ENCODE measurements at places on chromosomes 16 and 17.

DNA sequence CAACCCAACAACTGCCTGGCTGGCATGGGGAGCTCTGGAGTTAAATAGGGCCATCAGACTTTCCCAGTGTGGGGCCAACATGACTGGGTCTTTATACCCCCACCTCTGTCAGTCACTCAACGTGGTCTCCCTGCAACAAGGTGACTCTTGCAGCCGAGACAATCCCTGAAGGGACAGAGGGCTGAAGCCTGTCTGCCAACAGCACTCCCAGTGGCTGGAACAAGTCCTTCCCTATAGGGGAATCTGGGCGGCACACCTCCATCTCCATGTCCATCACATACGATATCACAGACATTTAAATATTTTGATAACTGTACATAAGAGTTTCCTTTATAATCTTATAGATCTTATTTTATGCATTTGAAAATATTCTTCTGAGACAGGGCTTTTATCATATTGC, 4.8 kb upstream of the MAPT start:
- DNase-seq = no peak

- no peak for DNase-seq
Observed at GRCh38 chr17:30391534-30391933, 12.8 kb downstream of the CPD start.

GRCh38 chr17:19670908-19671307, 22.4 kb downstream of the ALDH3A2 start:
- no peak for DNase-seq

DNA sequence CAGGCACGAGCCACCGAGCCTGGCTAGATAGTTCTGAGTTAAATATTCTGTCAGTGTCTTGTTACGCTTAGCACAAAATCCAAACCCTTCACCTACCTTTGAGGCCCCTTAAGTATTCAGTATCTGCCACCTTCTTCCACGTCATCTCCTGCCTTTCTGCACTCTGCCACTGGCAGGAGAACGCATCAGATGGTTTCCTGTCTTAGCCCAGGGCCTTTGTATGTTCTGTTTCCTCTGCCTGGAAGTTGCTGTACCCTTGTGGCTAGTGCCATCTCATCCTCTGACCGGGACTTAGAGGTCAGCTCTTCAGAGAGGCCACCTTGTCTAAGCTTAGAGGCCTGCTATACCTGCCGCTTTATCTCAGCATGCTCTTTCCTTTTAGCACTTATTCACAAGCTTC, 67.5 kb upstream of the LGALS9 start:
- DNase-seq = no peak

GRCh38 chr17:16593356-16594102, 24.5 kb upstream of the ZNF287 start:
- no peak for DNase-seq

DNA sequence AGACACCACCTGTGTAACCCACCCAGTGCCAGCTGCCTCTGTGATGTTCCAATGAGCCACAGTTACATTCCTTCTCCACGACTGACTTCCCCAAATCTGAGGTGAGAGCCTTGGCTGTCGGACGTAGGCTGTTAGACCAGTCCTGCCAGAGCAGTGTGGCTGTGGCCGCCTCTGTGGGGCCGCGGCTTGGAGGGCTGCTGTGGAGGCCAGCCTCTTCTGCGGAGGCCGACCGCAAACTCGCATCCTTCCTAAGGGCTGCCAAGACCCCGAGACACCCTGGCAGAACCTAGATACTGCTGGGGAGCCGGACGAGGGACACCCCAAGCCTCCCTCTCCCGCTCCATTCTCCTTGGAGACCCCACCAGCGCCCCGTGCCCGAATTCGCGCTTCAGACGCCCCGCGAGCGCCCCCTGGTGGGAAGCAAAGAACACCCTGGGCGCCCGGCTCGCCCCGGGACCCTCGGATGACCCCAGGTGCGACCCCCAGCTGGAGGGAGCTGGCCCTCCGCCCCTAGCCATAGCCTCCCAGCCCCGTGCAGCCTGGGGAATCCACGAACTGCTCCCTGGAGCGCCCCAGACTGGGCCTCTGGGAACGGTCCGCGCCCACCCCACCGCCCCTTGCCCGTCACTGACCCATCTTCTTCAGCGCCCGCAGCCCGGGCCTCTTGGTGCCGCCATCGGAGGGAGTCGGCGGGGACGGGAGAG, 547 bp downstream of the PLCD3 start:
- DNase-seq = no peak

- DNase-seq = no peak
Observed at GRCh38 chr16:13835935-13836730, 83.8 kb upstream of the ERCC4 start.

DNA sequence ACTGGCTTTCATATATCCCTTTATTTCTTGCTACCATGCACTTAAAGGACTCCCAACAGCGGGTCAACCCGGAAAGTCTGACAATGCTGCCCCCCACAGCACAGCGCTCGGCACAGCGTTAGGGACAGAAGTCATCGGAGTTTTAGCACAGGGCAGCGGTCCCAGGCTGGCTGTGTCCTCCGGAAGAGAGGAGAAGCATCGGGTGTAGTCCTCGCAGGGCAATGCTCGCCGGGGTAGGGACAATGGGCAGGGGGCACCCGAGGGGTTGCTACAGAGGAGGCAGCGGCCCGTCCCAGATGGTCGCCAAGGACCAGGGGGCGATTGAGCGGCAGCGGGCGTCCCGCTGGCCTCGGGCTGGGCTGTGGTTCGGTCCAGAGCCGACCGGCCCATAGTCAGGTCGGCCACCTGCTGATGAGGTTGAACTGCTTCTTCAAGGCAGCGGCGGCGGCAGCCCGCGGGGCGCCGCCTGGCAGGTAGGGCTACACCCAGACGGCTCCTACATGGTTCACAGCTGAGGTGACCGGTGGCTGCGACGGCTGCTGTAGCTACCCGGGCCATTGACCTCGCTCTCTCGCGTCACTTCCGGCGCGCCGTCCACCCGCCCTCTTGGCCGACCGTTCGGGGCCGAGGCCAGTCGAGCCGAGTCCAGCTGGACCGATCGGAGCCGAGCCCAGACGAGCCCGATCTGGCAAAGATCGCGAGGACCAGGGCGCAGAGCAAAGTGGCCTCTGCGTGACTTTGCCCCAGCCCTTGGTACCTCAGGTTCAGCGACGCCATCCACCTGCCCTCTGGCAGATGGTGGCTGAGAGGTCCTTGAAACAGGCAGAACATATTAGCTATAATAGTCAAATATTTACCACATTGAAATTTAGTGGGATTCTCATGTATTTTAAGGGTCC, 4.7 kb upstream of the LCMT1 start:
- peak; percentile 53 for DNase-seq

GRCh38 chr16:3720418-3720817, 3.1 kb upstream of the TRAP1 start:
- no peak for DNase-seq

DNA sequence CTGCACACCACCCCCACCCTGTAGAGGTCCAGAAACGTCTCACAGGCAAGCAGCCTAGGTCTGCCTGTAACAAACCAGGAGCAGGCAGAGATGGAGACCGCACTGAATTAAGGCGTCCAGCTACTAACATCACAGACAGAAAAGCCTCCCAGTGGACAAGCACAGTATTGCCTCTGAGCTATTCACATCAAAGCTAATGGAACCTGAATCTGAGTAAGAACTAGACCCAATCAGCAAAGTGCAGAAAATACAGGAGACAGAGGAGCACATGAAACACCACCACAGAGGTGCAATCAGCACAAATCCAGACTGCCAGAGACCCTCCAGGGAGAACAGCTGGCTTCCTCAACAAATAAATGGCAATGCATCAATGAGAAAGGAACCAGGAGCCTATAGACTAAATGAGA, 22.2 kb upstream of the PEMT start:
- peak; percentile 11 for DNase-seq

DNA sequence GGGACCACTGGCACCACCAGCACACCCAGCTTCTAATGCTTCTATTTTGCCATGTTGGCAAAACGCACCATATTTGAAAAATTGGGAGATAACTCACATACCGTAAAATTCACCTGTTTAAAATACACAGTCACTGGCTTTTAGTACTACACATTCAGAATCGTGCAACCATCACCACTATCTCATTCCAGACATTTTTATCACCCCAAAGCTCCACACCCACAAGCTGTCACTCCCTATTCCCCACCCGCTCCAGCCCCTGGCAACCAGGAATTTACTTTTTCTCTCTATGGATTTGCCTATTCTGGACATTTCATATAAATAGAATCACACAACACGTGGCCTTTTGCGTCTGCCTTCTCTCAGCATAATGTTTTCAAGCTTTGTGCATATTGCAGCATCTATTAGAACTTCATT, 25.0 kb downstream of the PPL start:
- no peak for DNase-seq

DNA sequence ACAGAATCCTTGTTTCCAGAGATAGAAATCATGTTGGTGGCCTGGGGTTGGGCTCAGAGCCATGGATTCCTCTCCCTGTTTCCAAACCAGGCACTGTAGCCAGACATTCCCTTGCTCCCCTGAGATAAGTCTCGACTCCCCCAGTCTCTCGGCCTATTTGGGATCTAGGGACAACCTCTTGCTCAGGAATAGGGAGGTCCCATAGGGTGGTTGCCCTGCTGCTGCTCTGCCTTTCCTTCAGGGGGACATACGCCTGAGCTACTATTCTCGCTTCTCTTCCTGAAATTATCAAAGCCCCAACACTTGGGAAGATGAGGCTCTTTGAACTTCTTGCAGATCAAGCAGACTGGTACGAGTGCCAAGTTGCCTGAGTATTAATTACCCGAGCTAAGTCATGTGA, 58.0 kb downstream of the TBX4 start:
- no peak for DNase-seq

GRCh38 chr17:81573794-81574642, 21.9 kb upstream of the FAAP100 start:
- no peak for DNase-seq
